ENCODE measurements at places on chromosomes 4 and X.

DNA sequence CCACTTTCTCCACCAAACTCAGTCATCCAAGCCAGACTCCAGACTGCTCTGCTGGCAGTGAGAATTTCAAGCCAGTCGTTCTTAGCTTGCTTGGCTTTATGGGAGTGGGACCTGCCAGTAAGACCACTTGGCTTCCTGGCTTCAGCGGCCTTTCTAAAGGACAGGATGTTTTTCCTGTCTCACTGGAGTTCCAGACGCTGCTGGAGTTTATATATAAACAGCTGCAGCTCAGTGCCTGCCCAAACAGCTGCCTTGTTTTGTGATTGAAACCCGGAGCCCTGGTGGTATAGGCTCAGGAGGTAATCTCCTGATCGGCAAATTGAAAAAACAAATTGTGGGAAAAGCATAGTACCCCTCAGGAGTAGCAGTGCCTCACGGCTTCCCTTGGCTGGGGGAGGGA, 1165.8 kb upstream of the ADGRL3 start:
- no peak for DNase-seq

DNA sequence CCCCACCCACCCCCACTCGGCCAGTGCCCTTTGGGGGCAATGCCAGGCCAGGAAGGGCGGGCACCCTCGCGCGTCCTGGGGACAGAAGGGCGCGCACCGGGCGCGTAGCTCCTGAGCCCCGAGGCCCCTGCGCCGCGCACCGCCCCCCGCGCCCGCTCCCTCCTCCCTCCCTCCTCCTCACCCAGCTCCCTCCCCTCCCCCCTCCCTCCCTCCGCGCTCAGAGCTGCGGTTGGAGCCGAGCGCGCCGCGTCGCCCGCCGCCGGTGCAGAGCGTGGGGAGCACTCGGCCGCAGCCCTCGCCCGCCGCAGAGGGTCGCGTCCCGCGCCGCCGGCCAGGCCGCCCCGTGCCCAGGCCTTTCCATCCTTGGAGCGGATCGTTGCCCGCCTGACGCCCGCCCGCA, at the start of gene ATP2B3:
ATP2B3 (plus strand) TSS at position 220 of the 400 bp plus-strand sequence. CDS start 18,606 bp downstream, outside the sequence.
- no peak for DNase-seq

GRCh38 chr4:6724421-6725111, 8.6 kb downstream of the BLOC1S4 start:
- no peak for DNase-seq

DNA sequence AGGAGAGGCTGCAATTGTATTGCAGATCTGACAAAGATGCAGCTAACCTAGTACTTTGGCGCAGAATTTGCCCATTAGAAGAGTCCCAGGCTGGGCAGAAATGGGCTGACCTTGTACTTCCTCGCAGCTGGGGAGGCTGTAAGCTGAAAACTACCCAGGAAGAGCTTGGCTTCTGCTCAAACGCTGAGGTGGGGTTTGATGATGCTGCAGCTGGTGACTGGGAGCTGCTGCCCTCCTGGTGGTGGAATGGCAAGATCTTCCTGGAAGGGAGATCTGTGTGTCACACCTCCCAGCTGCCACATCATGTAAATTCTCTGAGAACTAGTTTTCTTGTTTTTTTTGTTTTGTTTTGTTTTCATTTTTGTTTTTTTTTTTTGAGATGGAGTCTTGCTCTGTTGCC, 17.4 kb downstream of the CCNG2 start:
- DNase-seq = no peak
